Stimulated activated naive CD4-positive, alpha-beta T cell treated with Interleukin-2 at 50 U/mL for 16 hours (primary cell): ENCODE measurements at places on chromosomes 5 and 9.
A peak's percentile ranks its signal among the peaks of the same experiment; 100 is the strongest.

GRCh38 chr5:55885359-55885758, 34.2 kb downstream of the IL31RA start:
- no peak for DNase-seq

- DNase-seq: no peak
These were observed 1703.8 kb downstream of the MAT2B start for GRCh38 chr5:165209101-165209727.

DNA sequence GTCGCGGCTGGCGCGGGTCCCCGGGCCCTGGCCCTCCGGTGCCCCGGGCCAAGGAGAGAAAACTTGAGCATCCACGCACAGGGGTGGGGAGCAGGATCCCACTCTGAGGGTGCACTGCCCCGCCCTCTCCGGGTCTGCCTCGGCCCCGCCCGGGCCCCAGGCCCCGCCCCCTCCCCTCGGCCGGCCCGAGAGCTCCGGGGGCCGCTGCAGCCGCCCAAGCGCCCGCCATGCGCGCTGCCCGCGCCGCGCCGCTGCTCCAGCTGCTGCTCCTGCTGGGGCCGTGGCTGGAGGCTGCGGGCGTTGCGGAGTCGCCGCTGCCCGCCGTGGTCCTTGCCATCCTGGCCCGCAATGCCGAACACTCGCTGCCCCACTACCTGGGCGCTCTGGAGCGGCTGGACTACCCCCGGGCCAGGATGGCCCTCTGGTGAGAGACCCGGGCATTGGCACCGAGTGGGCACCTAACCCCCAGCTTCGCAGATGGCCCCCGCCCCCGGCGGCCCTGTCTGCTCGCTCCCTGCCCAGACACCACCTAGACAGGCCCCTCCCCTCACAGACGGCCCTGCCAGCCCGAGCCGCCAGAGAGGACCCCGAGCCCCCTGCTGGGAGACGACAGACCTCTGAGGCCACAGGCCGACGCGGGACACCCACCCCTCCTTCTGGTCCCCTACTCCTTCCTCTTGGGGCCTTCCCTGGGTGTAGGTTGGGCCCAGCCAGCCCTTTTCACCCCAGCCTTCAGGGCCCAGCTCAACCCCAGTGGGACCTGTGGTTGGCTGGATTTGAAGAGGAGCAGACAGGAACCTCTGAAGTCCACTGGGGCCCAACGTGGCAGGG, at the start of gene CERCAM:
Gene CERCAM (plus strand): TSS at position 207 of the 831 bp plus-strand sequence. CDS start 21 bp downstream, at position 228.
- DNase-seq: peak; percentile 43

DNA sequence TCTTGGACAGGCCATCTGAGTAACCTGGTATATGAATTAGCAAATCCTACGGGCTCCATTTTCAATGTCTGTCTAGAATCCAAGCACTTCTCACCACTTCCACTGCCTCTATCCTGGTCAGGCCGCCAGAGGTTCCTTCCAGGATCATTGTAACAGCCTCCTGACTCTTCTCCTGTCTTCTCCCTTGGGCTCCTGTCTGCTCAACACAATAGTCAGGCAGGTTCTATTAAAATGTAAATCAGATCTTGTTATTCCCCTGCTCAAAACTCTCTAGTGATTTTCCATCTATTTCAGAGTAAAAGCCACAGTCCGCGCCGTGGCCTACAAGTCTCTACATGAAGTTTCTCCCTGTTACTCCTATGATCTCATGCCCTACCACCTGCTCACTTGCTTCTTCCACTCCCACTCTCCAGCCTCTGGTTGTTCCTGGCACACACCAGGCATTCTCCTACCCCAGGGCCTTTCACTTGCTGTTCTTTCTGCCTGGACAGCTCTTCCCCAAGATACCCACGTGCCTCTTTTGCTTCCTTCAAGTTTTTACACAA, 21.7 kb downstream of the ZNF366 start:
- DNase-seq: no peak

DNA sequence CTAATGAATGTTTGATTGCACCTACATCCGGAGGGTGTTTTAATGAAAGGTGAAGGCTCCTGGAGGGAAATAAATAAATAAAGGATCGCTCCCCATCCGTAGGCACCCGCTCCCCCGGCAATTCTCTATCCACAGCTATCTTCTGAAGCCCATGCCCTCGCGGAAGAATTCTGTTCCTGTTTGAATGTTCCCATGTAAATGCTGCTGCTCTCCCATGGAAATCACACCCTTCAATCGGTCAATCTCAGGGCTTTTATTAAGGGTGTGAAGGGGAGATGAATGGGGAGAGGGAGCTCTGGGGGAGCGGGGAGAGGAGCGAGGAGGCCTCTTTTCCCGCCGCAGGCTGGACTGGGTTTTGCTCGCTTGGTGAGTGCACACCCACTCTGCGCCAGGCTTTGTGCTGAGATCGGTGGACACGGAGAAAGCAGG, 21.1 kb upstream of the ARAP3 start:
- DNase-seq: no peak

GRCh38 chr5:54832858-54833257, 152.5 kb downstream of the ESM1 start:
- DNase-seq: no peak

- DNase-seq: no peak
These were observed 43.1 kb downstream of the SPATA31D1 start for GRCh38 chr9:82031538-82032280.

DNA sequence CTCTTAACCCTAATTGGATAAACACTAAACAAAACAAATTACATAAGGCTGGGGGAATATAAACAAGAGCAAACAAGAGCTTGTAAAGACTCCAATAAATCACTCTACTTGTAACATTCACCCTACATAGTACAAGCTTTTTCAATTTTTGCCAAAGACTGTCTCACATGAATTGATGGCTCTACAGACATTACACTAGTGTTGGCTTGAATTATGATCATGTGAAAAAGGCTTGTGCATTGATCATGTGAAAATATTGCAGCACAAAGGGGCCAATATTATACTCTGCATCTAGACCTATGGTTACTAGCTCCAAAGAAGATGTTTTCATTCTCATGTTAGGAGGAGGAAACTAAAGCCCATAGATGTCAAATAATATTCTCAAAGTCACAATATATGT, 212.6 kb downstream of the MCTP1 start:
- no peak for DNase-seq

DNA sequence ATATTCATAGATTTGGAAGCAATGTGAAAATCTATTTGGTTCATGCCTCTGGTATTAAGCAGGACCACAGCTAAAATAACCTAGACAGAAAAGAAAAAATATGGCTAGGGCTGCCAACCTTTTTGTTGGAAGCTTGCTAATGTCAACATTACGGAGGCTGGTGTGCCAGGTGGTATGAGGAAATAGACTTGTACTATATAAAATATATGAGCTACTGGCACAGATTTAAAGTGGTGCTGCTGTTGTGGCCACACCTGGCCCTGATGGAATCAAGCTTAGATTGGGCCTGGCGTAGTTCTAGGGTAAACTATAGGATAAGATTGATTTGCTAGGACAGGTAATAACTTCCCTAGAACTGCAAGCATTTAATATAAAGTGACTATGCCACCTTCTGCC, 10.6 kb upstream of the PARP8 start:
- DNase-seq: no peak

DNA sequence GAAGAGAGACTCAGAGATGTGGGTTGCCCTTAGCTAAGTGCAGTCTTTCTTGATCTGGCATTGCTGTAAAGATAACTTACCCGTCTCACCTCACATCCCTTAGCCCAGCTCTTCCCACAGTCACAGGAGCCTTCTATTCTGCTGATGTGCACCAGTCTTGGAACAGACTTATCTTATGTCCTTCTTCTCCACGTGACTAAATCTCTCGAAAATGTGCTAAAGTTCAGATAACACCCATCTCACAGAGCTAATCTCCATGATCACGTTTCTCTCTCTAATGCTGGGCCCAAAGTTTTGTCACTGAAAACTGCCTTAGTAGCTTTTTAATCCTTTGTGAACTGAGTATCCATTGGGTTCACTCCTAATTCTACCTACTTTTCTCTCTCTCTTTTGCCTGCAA, 16.7 kb downstream of the SLC36A1 start:
- no peak for DNase-seq

DNA sequence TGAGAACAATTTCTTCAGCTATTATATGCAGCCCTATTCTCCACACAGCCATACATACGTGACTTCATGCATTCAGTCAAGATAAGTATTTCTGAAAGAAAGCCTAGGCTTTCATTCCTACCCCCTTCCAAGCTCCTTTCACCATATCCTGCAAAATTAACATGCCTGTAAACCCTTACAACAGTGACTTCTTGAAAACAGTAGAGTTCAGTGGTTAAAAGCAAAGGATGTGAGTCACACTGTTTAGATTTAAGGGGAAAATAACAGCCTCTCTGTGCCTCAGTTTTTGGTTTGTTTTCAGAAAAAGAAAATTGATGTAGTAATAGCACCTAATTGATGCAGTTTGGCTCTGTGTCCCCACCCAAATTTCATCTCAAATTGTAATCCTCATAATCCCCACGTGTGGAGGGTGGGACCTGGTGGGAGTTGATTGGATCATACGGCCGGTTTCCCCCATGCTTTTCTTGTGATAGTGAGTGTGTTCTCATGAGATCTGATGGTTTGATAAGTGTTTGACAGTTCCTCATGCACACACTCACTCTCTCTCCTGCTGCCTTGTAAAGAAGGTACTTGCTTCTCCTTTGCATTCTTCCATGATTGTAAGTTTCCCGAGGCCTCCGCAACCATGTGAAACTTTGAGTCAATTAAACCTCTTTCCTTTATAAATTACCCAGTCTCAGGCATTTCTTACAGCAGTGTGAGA, 264.8 kb downstream of the CETN3 start:
- DNase-seq: no peak

- DNase-seq: no peak
These were observed 28.0 kb downstream of the ATP6V0E1 start for GRCh38 chr5:173011566-173011965.

DNA sequence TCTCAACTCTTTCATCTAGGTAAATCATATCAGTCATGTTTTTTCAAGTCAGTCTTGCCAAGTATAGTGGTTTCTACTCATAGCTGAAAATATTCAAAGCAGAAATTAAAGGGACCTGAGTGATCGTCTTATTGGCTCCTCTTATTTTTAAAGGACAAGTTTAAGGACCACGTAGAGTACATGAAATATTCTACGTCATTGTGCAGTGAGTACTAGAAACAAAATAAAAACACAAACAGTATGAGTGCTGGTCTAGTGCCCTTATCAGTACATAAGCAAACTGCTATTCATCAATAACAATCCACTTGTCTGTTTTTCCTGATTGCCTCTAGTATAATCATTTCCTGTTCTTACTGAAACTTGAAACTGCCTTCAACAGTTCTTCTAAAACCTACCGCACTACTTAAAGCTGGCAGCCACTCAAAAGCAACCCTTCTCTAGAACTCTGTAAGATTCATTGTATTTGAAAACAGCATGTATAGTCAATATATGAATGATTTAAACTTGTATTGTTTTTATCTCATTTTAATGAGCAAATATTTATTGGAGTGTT, 853.7 kb downstream of the TAF11L14 start:
- no peak for DNase-seq

DNA sequence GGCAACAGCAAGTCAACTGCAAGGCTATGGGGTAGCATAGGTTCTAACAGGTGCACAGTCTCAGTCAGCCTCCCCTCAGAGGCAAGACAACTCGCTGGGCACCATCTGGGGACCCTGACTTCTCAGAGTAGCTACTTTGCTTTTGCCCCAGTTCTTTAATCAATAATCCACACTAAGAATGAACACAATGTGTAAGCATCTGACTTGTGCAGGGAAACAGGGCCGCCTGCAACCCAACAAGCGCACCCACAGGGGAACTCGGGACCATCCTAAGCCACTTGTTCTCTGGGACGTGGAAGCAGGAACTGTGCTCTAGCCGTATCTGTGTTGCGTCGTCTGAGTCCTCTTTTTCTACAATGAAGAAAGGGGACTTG, 1.9 kb downstream of the MOB3B start:
- DNase-seq: no peak
